ENCODE measurements at places on chromosomes 4 and X. TPM values are rescaled to one million over a fixed set of nuclear protein-coding genes. Genes with fewer than 3 reads are reported as not detected.

The USP26 gene
- not detected for total RNA-seq

The MTNR1A gene
- 0.38 TPM for total RNA-seq

The NAP1L2 gene
- 0.38 TPM for total RNA-seq

DNA sequence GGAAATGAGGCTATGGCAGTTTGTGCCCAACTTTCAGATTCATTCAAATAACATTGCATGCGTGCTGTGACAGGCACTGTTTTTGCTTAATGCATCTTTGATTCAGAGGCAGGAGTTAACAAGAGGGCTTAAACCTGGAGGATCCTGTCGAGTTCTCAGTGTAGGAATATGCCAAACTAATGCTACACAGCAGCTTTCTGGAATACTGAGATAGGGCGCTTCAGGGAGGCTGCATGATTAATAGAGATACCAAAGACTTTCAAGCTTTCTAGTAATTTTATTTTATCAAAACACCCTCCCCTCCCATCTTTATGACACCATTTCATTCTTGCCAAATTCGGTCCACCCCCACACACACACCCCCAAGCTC, 636 bp upstream of the TIMM8A start:
- DNase-seq, result no peak

DNA sequence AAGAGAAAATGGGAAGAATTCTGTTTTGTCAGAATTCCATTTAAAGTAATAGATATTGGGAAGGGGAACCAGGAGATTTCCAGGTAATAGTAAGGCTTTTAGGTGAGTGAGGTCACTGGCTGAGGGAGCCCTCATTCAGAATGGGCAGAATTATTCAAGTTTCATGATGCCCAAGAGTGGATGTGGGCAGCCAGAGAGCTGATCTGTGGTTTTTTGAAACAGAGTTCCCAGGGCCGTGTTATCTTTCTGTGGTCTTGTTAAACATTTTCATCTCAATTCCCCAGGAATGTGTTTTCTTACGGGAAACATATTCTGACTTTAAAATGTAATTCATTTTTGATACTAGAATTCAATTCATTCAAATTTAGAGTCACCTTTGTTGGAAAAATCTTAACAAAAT, 182.0 kb upstream of the AADAT start:
- no peak for DNase-seq

- no peak for DNase-seq
Observed at GRCh38 chrX:155544881-155545280, 67.9 kb downstream of the TMLHE start.

The KLB gene
- under 0.01 TPM for total RNA-seq

- DNase-seq, result peak; percentile 8
Observed at GRCh38 chr4:125650557-125650956, 335.8 kb downstream of the FAT4 start.

- DNase-seq, result no peak
Observed at GRCh38 chr4:119189638-119190037, 22.9 kb upstream of the USP53 start.

- peak; percentile 58 for DNase-seq
Observed at GRCh38 chrX:105706041-105706440, 116.3 kb upstream of the NRK start.
